ENCODE measurements at places on chromosomes 11 and 22.

DNA sequence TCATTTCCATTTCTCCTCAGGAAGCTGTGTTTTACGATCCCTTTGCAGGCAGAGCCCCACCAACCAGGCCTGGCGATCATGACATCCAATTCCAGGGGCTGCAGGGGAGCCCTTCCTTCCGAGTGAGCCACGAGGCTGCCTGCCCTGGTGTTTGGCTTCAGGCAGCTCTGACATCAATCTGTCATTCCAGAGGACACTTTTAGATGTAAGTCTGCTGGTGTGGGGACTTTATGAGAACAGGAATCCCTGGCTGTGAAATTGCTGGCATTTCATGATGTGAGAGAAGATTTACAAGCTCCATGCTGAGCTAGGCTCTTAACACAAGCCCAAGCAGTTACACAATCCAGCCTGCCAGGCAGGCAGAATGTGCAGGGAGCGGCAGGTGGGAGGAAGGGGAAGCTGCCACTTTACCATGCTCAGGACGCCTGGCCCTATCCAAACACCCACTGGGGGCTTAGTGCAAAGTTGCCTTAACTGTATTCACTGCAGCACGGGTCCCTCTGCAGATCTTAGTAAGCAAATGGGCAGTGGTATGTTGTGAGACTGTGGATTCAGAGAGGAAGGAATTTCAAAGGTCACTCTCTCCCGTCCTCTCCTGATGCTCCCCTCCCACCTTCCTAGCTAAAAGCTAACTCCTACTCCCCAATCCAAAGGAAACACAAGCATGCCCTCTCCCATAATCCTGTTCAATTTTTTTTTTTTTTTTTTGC, 43.4 kb upstream of the MICAL2 start:
- DNase-seq = no peak

DNA sequence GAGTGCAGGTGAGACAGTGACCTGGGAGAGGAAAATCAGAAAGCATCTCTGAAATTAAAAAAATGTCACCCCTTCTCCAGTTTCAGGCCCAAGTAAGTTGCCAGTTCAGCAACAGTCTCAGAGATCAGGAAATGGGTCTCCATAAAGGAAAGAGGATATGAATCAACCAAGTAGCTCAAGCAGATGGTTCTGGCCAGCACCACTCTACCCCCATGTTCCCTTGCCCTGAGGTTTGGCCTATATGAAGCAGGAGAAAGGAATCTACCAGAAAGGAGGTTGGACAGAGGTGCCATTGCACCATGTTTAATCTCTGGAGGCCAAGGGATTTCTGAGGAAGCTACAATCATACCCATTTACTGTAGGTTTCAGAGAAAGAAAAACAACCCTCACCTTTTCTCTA, 7.7 kb downstream of the FZD4 start:
- no peak for DNase-seq

DNA sequence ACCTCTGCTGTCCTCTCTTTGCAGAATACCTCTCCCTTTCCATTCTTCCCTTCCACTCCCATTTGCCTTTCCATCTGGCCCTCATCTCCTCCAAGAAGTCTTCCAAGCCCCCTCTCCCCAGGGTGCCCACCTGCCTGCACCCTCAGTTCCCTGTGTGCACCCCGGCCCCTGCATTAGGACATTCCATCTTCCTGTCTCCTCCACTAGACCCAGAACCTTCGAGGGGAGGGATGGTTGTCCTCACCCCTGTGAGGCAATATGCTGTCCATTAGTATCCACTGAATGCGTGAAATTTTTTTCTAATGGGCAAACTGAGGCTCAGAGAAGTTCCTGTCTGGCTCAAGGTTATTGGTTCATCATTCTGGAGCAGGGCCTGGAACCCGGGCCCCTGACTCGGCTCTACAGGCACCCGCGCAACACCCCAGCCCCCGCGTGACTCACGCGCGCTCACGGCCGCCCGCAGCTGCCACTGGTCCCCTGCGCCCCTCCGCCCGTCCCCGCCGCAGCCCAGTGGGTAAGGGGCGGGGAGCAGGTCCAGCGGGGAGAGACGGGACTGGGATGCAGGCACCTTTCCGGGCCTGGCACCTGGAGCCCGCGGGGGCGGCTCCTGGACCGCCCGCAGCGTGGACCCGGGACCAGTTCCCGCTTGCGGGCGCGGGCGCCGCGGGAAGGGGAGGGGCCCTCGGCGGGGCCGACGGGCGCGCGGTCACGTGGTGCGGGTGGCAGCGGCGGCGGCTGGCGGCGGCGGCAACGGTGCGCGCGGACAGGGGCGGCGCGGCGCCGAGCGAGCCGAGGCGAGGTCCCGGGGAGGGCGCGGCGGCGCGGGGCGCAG, 7.0 kb downstream of the SEPTIN3 start:
- peak; percentile 13 for DNase-seq

DNA sequence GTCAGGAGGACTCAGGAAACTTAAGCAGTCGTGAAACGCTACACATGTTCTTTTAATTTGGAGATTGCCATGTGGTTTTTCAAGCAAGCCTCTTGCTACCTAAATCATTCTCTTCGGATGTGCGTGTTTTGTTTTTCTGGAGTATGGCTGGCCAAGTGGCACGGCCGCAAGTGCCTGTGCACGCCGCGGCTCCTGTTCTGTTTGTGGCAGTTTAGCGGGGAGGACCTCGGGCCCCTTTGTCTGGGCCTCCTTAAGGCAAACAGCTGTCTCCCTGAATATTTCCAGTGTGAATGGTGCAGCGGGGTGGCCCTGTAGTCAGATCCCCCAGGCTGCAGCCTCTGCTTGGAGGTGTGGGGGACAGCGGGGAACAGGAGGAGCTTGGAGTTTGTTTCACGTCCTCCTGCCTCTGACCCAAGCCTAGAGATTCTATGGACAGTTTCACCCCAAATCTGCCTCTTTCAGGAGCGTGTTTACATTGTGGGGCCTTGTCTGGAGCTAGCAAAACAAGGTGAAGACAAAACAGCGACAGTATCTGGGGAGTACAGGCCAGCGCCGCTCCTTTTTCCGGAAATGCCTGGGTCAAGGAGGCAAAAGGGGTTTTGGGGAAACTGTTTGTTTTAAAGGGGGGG, 1.3 kb downstream of the LRP5 start:
- no peak for DNase-seq

- DNase-seq = no peak
Observed at GRCh38 chr11:114202011-114202609, 94.1 kb upstream of the NNMT start.

GRCh38 chr11:86918973-86919372, 36.2 kb downstream of the FZD4 start:
- DNase-seq = no peak

DNA sequence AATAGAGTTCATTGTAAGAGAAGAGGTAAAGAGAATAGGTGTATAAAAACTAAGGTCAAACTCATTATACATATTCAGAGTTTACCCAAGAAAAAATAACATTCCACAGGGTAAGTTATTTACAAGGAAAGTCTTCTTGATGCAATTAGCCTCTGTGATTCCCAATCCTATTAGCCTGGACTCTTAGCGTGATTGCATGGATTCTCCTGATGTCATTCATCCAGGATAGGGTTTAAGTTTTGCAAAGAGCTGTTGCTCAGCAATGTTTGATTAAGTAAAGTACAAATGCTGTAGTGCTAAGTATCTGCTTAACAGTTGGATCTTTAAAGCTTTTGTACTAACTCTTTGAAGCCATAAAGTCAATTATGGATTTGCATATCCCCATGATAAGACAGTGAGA, 767.8 kb upstream of the LUZP2 start:
- no peak for DNase-seq

DNA sequence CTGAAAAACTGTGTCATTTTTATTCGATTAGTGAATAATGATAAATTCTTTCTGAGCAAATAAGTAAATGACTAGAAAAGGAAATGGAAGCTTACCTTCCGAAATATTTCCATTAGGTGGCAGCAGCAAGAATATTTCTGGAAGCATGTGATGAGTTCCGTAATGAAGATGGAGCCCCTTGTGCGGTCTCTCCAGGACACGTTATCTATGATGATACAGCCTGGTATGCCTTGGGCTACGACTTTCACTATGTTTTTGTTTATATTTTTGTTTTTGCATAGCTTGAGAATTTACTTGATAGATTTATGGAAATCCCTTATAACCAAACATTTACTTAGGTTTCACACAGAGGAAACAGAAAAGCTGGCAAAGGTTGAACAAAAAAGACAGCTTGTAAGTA, 25.7 kb downstream of the CASP5 start:
- DNase-seq = no peak

- no peak for DNase-seq
Observed at GRCh38 chr11:34624069-34624468, 3.2 kb downstream of the EHF start.

- DNase-seq = peak; percentile 89
Observed at GRCh38 chr11:35943713-35944502, at the start of gene LDLRAD3. Gene LDLRAD3 (plus strand): TSS chr11:35944062. CDS start chr11:35944099, 37 bp downstream.

DNA sequence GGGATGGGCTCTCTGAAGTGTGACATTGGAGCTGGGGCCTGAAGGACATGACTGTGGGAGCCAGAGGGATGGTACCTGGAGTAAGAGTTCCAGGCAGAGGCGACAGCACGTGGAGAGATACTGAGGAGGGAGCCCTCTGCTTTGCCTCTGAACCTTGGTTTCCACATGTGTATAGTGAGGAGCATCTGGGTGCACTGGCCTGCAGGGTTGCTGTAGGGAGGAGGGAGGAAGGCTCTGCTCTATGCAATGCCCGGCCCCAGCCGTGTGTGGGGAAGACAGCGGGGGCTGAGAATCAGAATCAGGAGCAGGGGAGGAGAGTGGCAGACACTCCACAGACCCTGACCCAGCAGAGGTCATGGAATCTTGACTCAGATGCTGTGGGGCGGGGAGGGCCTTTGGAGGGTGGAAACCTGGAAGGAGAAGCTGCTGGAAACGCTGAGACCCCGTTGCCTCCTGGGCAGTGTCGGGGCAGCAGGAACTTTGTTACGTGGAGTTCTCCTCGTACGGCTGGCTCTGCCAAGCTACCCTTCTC, 4.0 kb downstream of the SCYL1 start:
- DNase-seq = no peak
